SJSA1 (cell line): ENCODE measurements at places on chromosomes 11 and 22. TPM values are rescaled to one million over a fixed set of nuclear protein-coding genes. Genes with fewer than 3 reads are reported as not detected.

- DNase-seq, result no peak
These were observed 16.8 kb upstream of the CASTOR1 start for GRCh38 chr22:30305906-30306626.

DNA sequence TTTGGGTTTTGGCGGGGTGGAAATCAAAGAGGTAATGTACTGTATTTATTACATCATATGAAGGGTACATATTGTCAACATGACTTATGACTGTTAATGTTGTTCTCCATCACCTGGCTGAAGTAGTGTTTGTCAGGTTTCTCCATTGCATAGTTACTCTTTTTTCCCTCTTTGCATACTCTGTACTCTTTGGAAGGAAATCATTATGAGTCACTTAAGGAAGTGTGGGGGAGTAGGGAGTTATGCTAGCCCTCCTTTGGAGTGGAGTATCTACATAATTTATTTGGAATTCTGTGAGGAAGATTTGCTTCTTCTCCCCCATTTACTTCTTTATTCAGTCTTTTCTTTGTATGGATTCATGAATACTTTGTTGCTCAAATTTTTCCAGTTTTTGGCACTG lies 3.6 kb upstream of the PGR start:
- no peak for DNase-seq

- no peak for DNase-seq
These were observed 593.6 kb downstream of the CNTN5 start for GRCh38 chr11:99614352-99614751.

- no peak for DNase-seq
These were observed 902.2 kb downstream of the BRD1 start for GRCh38 chr22:48925450-48925849.

DNA sequence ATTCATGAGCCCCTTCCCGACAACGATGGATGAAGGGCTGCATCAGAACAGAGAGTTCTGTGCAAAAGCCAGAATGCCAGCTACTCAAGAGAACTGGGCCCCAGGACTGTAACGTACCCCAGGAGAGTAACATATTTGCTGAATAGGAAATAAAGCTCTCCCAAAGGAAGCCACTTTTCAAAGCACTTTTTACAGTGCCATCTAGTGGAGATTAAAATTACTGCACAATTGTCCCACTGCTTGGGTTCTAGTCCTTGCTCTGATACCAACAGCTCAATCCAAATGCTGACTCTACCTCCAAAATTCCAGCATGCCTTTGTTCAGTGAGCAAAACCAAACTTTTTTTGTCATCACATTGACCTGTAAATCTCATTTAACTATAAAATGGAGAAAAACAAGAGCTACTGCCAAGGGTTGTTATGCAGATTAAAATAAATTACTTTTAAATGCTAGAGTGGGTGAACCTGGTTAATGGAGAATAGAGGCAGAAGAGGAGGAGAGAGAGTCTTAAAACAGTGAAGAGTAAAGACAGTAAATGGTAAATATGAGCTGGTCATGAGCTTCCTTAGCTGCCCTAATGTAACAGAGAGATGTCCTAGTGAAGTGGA lies 87.6 kb upstream of the FSHB start:
- peak; percentile 30 for DNase-seq

GRCh38 chr11:105137286-105137685 lies 2.3 kb downstream of the CARD18 start:
- DNase-seq, result no peak

DNA sequence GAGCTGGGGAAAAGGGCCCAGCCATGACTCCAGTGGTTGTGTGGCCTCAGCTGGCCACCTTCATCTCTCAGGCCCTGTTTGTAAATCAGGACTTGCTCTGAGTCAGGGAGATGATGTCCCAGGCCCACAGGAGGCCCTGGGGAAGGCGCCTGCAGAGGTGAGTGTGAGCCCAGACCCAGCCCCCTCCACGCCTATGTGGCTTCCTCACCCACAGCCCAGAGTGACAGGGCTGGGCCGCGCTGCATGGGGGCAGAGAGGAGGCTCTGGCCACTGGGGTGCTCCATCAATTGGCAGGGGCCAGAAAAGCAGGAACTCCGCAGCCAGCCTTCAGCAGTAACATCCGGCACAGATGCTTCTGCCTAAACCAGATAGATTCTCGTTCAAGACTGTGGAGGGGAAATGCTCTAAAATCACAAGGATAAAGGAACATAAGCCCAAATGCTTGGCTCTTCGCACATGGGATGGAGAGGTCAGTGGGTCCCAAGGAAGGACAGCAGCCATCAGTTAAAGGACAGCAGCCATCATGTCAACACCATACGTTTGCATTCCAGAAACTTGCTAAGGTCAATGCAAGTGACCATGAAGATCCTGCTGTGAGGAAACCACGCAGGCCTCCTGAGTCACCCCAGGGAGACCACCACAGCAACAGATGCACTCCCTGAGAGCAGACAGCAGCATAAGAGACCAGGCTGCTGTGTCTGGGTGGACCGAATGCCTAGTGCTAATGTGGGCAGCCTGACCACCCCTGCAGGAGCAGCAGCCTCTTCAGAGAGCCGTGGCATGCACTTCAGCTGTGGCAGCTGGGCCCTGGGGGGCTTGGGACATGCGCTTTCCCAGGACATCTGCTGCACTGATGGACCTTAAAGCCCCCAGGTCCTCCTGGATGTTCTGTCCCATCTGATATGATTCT lies 28.3 kb downstream of the OSBPL5 start:
- DNase-seq, result no peak

- DNase-seq, result no peak
These were observed 5.2 kb upstream of the SLC43A3 start for GRCh38 chr11:57432149-57432561.

DNA sequence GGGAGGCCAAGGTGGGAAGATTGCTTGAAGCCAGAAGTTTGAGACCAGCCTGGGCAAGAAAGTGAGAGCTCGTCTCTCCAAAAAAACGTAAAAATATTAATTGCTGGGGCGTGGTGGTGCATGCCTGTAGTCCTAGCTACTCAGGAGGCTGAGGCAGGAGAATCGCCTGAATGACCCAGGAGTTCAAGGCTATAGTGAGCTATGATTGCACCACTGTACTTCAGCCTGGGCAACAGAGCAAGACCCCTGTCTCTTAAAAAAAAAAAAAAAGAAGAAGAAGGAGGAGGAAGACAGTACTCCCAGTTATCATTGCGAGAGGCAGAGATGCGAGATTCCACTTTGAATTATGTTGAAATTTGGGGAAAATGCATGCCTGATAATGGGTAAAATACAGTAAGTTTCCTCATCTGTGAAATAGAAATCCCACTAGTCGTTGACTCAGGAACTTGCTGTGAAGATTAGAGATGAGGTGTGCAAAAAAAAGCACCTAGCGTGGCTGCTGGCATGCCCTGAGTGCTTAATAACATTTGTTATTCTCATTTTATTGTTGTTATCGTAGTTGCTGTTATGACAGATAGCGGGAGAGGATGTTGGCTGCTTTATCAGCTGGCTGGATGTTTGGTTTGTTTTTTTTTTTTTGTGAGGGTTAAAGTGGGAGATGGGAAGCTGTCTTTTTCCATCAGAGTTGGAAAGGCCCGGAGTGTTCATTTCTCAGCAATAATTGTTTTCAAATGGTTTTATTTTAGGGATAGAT lies 33.4 kb downstream of the BCR start:
- no peak for DNase-seq

- no peak for DNase-seq
These were observed 119.4 kb downstream of the GALNT18 start for GRCh38 chr11:11502263-11502861.

GRCh38 chr22:39535357-39535725 lies 2.8 kb upstream of the RPS19BP1 start:
- DNase-seq, result no peak

DNA sequence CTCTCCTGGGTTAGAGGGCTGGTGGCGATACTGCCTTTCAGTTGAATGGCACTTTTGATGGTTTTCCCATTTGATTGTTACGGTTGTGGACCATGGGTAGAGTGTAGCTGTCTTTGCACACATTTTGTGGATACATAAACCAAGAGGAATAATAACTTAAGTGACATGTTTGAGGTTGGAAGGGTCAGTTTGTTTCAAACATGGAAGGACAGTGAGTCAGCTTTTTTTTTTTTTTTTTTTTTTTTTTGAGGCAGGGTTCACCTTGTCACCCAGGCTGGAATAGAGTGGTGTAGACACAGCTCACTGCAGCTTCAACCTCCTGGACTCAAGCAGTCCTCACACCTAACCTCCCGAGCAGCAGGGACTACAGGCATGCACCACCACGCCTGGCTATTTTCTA lies 41.1 kb downstream of the PPFIA1 start:
- DNase-seq, result no peak

DNA sequence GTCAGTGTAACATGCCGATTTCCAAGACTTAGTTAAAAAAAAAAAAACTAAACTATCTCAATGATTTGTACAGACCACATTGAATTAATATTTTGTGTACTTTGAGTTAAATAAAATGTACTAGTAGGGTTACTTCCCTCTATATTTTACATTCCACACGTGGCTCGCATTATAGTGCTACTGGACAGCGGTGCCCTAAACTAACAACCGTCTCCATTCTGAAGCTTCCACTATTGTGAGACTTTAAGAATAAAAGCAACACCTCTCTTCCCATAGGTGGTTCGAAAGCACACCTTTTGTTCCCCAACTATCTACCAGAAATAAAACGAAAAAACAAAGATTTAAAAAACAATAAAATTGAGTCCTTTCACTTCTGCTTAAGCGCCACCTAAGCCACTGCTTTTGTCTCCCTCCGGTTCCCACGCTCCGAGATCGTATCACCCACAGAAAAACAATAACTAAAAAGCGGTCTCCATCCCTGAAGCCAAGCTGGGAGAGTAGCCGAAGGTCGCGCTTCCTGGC lies 380 bp upstream of the TTC17 start:
- no peak for DNase-seq

- no peak for DNase-seq
These were observed 375.0 kb downstream of the NTM start for GRCh38 chr11:131745405-131745804.

GRCh38 chr11:32034680-32035079 lies 56.2 kb upstream of the RCN1 start:
- no peak for DNase-seq

GRCh38 chr11:116910847-116911246 lies 73.4 kb upstream of the APOA1 start:
- DNase-seq, result no peak

DNA sequence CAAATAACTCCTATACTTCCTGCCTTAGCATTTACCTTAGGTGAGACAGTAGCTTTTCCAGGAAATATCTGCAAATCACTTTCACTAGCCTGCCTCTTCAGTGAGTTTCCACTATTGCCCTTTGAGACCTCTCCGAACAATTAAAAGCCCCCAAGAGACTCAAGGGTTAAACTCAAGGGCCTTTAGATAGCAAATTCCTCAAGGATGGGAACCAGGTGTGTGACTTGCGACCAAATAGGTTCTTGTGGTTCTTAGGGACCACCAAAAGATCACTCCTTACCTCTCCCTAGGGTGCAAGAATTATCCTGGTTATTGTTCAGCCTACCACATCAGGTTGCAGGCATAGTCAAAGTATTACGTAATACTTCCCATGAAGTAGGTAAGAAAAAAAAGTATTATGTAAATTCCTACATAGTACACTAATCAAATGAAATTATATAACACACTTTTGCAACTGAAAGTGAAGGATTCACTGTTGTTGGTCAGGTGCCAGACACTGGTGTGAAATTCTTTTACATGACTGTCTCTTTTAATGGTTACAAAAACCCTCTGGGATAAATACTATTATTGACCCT lies 1.4 kb upstream of the RDX start:
- no peak for DNase-seq

GRCh38 chr11:69122630-69123431 lies 32.9 kb upstream of the SMIM38 start:
- peak; percentile 99 for DNase-seq

DNA sequence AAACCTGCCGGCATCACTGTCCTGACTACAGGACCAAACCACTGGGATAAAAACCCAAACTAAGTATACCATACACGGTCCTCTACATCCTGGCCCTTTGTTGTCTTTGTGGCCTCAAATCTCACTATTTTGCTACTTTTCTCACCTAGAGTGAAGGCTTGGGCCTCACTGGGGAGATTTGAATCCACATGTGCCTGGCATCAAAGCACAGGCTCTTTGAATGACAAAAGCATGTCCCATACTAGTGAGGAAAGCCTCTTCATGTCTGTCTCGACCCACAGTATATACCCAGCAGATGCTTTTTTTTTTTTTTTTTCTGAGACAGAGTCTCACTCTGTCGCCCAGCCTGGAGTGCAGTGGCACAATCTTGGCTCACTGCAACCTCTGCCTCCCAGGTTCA lies 72.5 kb upstream of the DRD2 start:
- DNase-seq, result no peak

DNA sequence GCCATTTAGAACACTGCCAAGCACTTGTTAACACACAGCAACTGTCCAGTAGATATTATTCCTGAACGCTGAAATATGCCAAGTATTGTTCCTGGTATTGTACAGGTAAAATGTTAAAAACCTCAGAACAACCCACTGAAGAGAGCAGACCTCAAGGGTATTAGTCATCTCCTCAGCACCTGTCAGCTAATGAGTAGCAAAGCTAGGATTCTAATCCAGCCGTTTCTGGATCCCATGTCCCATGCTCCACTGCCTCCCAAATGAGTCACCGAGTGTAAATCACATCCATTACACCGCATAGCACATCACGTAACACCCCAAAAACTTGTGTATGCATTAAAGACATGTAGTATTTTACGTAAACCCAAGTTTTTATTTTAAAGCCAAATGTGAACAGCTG lies 705.4 kb upstream of the TENM4 start:
- DNase-seq, result no peak

DNA sequence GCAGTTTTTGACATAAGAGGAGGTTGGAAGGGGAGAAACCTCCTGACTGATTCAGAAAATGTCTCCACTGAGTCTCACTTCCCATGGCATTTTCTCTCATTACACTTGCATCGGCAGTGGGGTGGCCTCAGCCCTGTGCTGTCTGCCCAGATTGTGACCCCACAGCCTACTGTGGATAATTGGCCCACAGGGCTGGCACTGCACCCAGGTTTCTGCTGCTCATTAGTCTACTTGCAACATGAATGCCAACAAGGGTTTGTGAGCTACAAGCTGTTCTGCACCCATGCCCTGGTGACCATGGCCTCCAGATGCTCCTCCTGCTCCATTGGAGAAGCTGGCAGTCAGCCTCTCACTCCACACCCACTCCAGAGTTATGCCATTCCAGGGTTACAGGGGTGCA lies 296.0 kb downstream of the CTTN start:
- DNase-seq, result no peak

DNA sequence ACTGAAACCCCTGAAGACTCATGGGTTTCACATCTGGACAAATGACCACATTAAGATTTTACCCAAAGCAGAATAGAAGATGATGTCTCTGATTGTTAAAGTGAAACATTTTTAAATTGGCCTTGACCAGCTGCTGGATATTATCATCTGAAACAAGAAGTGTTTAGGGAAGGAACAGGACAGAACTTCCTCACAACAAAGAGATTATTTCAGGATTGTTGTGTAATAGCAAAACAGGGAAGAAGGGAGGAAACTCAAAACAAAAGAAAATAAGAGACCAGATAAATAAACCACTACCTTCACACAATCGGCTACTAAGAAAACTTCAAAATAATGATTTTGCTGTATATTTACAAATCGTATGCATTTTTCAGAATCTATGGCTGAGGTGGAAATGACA lies 319.2 kb upstream of the API5 start:
- no peak for DNase-seq

Gene BTG4
- total RNA-seq, result 2.4 TPM in 1 of 2 replicates, not detected in the other

Gene ZP1
- not detected in 2 replicates for total RNA-seq

Gene FADS3
- 139 and 161 TPM in 2 replicates for total RNA-seq
